ENCODE measurements at places on chromosomes 7 and 10.

- no peak for DNase-seq
Observed at GRCh38 chr10:1123198-1123597, 67.0 kb downstream of the WDR37 start.

GRCh38 chr10:16742165-16742960 is 74.9 kb downstream of the RSU1 start:
- no peak for DNase-seq

- DNase-seq, result no peak
Observed at GRCh38 chr10:131260452-131261211, 50.9 kb downstream of the TCERG1L start.

DNA sequence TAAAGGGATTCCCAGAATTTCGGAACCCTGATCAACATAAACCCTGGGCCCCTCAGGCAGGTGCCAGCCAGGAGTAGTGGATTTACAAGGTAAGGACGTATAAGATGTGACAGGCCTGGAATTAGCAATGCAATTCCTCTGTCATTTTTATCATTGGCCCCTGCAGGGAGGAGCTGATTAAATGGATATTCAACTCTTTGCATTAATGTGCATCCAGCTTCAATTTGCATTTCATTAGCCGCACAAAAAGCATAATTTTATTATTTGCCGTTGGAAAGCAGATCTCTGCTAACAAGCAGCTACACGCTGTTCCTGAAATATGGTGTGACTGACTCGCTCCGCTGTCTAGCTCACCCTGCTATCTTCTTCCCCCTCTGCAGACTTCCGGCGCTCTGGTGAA is 195.8 kb downstream of the RPS24 start:
- no peak for DNase-seq

DNA sequence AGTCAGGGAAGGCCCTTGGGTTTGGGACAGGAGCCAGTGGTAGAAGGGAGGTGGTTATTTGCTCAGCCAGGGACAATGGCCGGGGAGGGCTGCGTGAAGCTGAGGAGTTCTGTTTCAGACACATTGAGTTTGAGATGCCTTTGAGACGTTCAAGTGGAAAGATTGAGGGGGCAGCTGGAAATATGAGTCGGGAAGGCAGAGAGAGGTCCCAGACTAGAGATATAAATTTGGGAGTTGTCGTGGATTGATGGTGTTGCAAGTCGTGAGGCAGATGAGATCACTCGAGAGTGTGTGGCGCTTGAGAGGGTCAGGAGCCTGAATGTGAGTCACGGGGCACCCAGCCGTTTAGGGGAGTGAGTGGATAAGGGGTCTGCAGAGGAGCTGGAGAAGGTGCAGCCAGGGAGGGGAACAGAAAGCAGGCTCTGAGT is 73.3 kb downstream of the ZMIZ1 start:
- DNase-seq, result no peak

- DNase-seq, result no peak
Observed at GRCh38 chr7:79471283-79471682, 17.8 kb upstream of the MAGI2 start.

GRCh38 chr10:118571123-118571522 is 24.3 kb downstream of the PRLHR start:
- DNase-seq, result no peak

DNA sequence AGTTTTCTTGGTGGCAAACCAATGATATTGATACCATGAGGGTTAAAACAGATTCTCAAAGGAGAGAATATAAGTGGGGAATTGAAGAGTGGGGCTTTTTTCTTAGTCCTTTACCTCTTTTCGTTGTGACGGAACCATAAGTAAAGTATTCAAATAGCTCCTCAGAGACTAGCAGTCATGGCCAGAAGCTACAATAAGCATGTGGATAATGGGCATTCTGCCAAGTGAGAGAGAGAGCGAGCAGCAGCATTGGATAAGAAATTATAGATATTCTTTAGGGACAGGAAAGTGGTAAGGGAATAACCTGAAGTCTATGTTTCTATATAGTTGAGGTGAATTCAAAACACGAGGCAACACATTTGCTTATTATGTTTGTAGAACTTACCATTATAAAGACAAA is 235.1 kb downstream of the SEMA3E start:
- DNase-seq, result no peak

DNA sequence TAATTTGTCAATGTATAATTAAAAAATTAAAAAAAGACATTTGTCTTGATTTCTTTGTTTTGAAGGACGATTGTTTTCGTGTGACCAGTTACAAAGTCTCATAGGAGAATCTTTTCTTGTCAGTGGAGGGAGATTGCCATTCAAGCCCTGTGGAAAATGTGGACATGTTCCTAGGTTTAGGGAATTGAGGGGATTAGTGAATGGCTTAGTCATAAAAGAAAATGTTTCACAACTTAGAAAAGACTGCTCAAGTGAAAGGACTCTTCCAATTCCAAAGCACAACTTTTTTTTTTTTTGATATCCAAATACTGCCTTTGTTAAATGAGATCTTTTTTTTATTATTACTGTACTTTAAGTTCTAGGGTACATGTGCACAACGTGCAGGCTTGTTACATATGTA is 140.7 kb upstream of the HABP2 start:
- DNase-seq, result no peak

DNA sequence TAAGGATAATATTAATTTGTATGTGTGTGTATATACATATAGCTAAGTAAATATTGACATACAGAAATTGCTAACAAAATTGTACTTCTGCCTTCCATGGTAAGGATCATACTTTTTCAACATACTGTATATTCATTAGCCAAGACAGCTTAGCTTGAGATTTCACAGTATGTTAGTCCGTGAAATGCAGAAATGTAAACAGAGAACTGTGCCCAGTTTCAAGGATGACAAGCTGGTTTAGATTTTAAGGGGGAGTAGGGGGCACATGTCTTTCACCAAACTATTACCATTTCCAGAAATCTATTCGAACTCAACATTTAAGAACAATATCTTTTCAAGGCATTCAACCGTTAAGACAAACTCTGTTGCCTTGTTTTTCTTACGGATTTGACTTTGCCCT is 182.2 kb downstream of the SORCS1 start:
- no peak for DNase-seq

GRCh38 chr7:121529003-121529402 is 132.9 kb upstream of the FAM3C start:
- no peak for DNase-seq

DNA sequence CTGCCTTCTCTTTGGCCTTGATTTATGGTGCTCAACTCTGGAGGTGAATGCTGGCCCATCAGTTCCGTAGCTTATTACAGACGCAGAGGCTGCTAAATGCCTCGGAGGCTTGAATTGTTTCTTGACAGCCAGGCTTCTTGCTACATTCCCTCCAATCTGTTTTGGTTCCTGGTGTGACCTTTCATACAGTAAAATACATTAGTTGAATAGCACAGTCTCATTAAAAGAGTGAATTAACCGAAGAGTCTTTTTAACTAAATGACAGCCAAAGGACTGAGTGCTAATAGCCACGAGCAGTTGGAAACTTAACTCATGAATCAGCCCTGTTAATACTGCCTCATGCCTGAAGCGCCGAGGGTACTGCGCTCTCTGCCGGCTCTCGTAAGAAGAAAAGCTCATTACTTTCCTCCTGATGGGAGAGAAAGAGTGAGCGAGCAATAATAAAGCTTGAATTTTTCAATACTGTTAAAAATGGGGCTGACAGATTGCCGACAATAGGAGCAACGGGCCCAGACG is 236.4 kb upstream of the GPR26 start:
- no peak for DNase-seq

- peak; percentile 54 for DNase-seq
Observed at GRCh38 chr7:24707988-24708615, 49.2 kb downstream of the GSDME start.

DNA sequence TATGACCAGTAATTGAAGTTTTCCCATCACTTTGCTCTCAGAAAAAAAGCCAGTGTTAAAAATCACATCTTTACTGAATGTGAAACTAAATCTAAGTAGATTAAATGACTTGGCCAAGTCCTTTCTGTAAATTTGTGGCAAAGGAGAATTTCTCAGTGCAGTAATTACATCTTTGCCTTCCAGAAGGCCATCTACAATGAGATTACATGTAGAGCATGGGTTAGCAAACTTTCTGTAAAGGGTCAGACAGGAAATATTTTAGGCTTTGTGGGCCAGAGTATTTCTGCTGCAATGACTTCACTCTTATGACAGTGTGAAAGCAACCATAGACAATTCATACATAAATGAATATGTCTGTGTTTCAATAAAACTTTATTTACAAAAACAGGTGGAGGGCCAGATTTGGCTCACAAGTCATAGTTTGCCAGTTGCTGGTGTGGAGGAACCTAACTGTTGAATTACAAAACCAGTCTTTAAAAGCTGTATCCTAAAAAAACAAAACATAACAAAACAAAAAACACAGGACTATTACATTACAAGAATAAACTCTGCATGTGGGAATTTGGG is 191.0 kb downstream of the TAX1BP1 start:
- DNase-seq, result no peak

DNA sequence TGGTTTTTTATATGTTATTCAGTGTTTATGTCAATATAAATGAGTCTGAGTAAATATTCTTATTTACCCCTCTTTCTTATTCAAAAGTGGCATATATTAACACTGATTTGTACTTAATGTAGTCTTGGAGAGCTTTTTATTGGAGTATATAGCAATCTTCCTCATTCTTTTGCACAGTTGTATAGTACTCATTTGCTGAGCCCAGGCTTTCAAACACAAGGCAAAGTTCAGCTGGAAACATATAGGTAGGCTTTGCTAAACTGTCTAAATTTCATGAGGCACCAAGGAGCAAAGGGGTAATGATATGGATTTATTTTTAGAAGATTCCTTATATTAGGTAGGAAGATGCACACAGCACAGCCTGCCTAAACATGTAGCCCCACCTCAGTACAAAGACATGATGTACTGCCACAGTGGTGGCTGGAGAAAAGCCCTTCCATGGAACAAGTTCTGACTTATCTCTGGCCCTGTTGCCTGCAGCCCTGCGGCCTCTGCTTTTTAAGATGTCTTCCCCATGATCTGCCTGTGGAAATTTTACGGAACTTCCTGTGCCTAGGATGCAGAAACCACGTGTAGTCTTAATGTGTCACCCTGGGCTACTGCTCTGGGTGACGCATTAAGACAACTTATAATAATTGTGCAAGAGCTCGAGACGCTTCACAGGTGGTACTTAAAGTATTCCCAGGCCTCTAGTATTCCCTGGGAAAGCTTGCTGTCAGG is 9.6 kb upstream of the PDCD4 start:
- no peak for DNase-seq

Data from AG04450 (cell line).